ENCODE measurements at places on chromosomes 16 and 17.

- DNase-seq, result no peak
These were observed 12.3 kb upstream of the SPN start for GRCh38 chr16:29650771-29651170.

DNA sequence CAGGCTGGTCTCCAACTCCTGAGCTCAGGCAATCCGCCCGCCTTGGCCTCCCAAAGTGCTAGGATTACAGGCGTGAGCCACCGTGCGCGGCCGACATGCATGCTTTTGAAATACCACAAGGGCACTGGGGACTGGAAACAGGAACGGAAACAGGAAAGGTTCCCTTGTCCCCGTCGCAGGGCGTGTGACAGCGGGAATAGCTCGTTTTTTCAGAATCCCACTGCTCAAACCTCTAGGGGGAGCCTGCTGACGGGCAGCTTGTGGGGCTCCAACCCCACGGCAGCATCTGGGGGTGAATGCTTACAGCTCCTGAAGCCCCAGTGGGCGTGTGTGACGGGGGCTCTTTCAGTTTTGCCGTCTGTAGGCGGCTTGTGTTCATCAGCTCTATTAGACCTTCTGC is 18.8 kb upstream of the ASGR2 start:
- DNase-seq, result no peak

DNA sequence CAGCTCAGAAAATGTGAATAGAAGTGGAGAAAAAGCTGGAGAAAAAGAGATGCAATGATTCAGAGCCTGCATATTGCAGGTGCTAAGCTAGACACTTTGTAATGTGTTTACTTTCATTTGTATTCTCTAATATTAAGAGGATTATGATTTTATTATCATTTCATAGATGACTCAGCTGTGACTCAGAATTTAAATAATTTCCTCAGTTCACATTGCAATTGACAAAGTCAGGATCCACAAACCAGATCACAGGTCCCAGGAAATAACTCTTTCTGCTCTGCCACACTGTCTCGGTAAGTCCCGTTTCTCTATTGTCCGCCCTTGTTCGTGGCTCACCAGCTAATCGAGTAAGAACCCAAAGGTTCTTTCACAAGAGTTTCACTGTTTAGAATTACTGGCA is 235.4 kb upstream of the MON1B start:
- DNase-seq, result no peak

GRCh38 chr17:18191236-18191667 is 7.6 kb downstream of the ALKBH5 start:
- DNase-seq, result no peak

- no peak for DNase-seq
These were observed 21.9 kb downstream of the PARN start for GRCh38 chr16:14608111-14608566.

- no peak for DNase-seq
These were observed 8.3 kb downstream of the BANP start for GRCh38 chr16:87959391-87959990.

DNA sequence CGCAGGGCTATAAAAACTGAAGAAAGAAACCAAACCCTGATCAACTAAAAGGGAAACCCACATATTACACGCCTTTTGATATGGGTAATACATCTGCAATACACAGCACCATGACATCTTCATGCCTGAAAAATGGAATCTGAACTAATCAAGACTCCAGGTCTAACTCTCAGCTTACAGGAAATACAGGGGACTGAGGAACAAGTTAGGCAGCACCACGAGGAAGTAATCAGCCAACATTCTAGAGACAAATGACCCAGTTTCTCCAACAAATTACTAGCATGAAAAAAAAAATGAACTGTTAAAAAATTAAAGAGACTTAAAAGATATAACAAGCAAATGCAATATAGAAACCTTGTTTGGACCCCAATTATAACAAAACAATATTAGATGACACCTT is 9.1 kb downstream of the SLC39A11 start:
- DNase-seq, result no peak

DNA sequence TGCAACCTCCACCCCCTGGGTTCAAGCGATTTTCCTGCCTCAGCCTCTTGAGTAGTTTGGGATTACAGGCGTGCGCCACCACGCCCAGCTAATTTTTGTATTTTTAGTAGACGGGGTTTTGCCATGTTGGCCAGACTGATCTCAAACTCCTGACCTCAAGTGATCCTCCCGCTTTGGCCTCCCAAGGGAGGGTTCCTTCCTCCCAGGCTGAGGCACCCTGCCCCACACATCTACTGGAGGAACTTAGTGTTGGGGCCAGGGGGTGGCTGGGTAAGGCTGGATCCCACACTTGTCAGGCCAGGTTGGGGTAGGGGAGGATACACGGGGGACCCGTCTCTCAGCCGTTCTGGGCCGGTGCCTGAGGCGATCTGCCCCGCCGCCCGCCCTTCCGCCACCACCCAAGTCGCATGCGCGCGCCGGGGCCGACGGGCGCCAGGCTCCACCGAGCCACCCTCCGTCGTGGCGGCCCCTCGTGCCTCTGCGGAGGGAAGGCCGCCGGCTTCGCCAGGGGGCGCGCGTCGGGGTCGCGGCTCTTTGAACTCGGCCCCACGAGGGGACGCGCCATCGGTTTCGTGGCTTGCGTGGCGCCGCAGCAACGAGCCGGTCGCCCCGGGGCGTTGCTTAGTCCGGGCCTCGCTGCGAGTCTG is 15.9 kb downstream of the GRB7 start:
- peak; percentile 33 for DNase-seq

- no peak for DNase-seq
These were observed 33.4 kb downstream of the BRD7 start for GRCh38 chr16:50335196-50335958.

- DNase-seq, result no peak
These were observed 27.1 kb downstream of the SCPEP1 start for GRCh38 chr17:57004944-57005579.

GRCh38 chr16:27769561-27770255 is 219.8 kb downstream of the KATNIP start:
- DNase-seq, result no peak

DNA sequence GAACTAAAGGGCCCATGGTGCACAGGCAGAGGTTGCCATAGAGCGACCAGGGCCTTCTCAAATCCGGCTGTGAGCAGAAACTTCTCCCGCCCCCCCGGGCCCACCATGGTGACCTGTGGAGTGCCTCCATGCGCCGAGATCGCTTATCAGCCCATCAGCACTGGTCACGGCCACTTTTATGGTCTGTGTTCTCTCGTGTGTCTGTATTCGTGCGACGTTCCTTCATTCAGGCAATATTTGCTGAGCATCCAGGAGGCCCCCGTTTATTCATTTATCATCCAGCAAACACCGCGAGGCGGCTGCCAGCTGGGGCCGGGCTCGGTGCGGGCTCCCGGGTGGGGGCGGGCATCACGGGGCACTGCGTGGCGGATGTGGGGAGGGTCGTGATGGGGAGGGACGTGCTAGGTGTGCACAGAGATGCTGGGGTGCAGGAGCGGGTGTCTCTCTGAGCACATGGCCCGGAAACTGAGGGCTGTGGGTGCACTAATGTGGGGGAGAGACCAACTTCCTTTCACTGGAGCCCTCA is 88.0 kb upstream of the CBX4 start:
- no peak for DNase-seq

GRCh38 chr17:3894911-3895343 is 2.1 kb upstream of the CAMKK1 start:
- no peak for DNase-seq

GRCh38 chr16:48824271-48824670 is 214.3 kb upstream of the N4BP1 start:
- no peak for DNase-seq

DNA sequence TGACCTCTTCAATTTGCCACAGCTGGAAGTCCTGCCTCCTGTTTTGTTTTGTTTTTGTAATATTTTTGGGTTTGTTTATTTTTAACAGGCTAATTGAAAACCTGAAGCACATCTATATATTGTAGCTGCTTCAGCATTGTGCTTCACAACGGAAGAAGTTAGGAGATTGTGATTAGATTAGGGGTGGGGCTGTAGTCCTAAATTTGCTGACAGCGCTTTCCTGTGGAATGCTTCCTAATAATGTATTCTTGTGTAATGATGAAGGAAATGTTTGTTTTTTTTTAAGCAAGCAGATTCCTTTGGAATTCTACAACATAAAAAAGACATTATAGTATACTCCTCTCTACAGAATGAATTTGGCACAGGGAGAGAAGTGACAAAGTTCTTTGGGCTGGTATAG is 70.1 kb downstream of the NLK start:
- no peak for DNase-seq

DNA sequence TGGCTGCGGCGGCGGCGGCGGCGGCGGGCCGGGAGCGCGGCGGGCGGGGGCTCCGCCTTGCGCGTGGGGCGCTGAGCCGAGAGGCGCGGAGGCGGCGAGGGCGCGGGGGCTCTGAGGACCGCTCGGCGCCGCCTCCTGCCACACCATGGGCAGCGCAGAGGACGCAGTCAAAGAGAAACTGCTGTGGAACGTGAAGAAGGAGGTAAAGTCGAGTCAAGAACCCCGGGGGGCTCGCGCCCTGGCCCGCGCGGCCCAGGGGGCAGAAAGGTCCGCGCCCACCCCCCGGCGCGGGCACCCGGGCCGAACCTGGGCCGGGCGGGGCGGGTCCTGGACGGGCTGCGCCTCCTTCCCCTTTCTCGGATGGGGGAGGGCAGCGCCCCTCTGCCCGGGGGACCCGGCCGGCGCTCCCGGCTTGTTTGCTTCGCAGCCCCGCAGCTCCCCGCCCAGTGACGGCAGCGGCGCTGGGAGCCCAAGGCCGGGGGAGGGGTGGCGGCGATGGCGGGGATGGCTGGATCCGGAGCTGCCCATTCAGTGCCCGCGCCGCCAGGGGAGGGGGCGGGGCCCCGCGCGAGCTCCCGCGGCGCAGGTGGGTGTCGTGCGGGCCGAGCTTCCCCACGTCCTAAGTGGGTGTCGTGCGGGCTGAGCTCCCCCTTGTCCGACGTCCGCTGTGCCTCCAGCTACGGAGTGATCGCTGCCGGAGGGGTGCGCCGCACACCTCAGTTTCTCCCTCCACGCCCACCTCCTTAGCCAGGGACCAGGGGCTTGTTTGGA is 428 bp downstream of the SGSM2 start:
- peak; percentile 55 for DNase-seq

GRCh38 chr17:11880714-11881113 is 116.6 kb downstream of the ZNF18 start:
- DNase-seq, result peak; percentile 50

- DNase-seq, result no peak
These were observed 6.8 kb downstream of the RSPRY1 start for GRCh38 chr16:57192720-57193486.

GRCh38 chr16:52581530-52581929 is 34.6 kb upstream of the TOX3 start:
- DNase-seq, result no peak

GRCh38 chr17:77144227-77144626 is 3.5 kb downstream of the SEC14L1 start:
- no peak for DNase-seq

- no peak for DNase-seq
These were observed 26.9 kb downstream of the AP1G1 start for GRCh38 chr16:71781741-71782140.

DNA sequence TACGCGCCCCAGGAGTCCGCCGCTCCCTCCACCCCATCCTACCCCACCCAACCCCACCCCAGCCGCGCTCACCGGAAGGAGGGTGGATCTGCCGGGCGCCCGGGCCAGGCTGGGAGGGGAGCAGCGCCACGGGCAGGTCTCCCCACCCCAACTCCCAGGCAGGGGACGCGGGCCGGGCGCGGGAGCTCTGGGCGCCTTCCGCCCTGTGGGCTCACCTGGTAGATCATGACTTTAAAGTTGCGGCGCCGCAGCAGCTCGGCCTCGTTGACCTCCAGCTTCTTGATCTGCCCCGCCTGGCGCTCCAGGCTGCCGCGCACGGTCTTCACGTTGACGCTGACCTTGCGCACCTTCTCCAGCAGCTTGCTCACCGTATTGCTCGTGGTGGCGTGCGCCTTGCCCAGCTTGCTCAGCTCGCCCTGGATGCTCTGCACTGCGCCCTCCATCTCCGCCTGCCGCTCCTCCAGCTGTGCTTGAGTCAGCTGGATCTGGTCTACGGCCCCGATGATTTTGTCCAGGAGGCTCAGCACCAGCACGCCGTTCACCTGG is 571 bp downstream of the CAVIN1 start:
- no peak for DNase-seq

DNA sequence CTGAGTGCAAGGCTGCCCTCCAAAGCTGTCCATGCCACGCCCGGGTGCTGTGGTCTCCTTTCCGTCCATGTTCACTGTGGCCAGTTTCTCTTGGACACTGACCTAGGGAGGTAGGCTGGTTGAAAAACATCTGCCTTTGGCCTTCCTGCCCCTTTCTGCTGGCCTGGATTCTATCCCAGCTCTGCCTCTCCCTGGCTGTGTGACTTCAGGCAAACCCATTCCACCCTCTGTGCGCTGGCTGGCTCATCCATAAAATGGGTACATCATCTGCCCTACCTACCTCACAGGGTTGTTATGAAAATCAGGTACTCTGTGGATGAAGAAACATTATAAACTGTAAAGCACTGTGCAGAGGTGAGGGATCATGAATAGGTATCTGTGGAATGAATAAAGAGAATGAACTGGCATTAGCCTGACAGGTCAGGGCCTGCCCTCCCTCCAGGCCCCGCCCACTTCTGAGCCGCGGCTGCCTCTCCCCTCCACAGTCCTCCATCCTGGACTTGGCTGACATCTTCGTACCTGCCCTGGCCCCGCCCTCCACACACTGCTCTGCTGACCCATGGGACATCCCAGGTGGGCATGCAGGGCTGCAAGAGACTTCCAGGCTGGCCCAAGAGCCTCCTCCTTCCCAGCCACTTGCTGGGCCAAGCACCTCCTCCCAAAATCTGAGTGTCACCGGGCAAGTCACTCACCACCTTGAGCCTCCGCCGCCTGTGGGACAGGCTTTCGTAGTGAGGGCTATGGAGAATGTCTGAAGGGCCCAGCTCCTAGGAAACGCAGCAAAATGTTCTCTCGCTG is 7.0 kb upstream of the SPATA20 start:
- no peak for DNase-seq

DNA sequence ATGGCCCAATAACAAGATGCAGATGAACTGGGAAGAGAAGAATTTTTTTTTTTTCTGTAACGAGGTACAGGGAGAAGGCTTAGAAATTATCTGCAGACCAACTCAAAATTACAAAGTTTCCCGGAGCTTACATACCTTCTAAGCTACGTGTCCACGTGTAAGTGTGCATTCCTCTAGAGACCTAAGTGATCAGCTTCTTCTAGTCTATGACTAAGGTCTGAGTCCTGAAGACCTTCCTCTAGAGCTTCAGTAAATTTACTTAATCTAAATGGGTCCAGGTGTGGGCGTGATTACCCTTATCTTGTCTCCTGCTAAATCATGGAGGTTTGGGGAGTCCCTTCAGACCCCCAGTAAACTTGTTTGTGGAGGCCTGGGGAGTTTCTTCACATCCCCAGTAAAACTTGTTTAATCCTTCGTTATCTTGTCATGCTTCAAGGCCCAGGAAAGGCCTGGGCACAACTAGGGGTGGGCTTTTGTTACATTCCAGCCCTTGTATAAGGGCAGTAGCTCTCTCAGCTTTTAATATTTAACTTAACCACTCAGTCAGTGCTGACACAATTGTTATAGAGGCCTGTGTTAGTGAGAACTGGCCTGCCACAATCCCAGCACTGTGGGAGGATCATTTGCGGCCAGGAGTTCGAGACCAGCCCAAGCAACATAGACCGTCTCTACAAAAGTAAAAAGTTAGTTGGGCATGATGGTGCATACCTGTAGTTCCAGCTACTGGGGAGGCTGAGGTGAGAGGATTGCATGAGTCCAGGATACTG is 342.3 kb downstream of the SNX29 start:
- DNase-seq, result no peak

Measured in putamen (tissue), 1 donor.